ENCODE measurements at places on chromosomes 11 and 22.
A peak's percentile ranks its signal among the peaks of the same experiment; 100 is the strongest.

DNA sequence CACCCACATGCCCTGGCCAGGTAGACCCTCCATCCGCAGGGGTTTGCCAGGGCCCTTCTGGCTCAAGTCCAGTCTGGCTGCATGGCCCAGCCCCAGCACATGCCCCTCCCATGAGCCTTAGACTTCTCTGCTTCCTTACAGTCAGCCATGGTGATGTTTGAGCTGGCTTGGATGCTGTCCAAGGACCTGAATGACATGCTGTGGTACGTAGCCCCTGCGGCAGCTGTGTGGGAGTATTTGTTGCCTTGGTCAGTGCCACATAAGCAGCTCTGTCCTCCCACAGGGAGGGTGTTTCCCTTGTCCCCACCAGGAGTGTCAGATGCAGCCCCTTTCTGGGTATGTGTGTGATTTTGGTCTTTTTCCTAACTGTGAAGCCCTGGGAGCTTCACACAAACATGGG, 17.5 kb downstream of the CDC45 start:
- DNase-seq: no peak
- H3K4me1 ChIP-seq: no peaks in the 10 kb centered on the region
- no peaks in the 10 kb centered on the region for H3K27me3 ChIP-seq

GRCh38 chr11:77467233-77467632, 6.7 kb downstream of the PAK1 start:
- H3K27me3 ChIP-seq: no peaks in the 10 kb centered on the region
- H3K4me1 ChIP-seq: peaks cover 49% of the 10 kb centered on the region
- H3K27ac ChIP-seq: peak overlapping the region; percentile 43
- DNase-seq: no peak
- peaks cover 5% of the 10 kb centered on the region for H3K36me3 ChIP-seq

GRCh38 chr22:17999851-18000250, 24.5 kb downstream of the MICAL3 start:
- H3K4me1 ChIP-seq: peaks cover 6% of the 10 kb centered on the region
- no peak for DNase-seq
- H3K27me3 ChIP-seq: no peaks in the 10 kb centered on the region
- no peaks in the 10 kb centered on the region for H3K36me3 ChIP-seq

GRCh38 chr11:79198898-79199250, 242.0 kb downstream of the TENM4 start:
- no peaks in the 10 kb centered on the region for H3K27me3 ChIP-seq
- no peak overlapping the region for H3K27ac ChIP-seq
- H3K4me1 ChIP-seq: no peaks in the 10 kb centered on the region
- DNase-seq: no peak

DNA sequence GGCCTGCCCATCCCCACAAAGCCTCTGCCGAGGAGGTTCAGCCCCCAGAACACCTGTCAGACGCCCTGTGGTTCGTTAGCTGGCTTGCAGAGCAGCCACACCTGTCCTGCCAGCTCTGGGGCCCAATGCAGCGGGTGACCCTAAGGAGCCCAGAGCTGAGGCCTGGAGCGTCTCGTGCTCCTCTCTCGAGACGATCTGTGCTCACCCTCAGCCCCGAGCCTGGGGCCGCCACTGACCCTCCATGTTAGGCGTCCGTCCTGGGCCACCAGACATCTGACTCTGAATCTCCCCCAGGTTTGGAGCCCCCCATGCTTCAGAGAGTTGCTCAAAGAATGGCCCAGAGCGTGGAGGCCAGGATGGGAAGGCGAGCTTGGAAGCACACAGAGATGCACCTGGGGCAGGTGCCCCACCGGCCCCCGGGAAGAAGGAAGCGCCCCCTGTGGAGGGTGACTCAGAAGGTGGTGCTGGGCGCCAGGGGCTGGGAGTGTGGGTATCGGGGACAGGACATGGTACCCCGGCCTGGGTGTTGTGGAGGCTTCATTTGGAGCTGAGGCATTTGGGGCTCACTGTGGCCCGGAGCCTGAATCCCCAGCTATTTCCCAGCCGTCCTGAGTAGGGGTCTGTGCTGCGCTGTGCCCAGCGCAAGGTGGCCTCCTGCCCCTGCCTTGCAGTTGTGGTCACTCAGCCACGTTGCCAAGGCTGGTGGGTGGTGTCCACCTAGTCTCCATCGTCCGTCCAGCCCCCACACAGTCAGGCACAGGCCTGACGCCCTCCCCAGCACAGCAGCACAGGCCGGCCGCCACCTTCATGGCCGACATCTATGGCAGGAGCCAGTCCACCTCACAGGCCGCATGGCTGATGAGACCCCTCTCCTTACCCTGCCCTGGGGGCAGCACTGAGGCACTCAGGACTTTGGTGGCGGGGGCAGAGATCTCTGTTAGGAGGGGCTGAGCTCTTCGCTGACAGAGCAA, 36.2 kb downstream of the SBF1 start:
- no peak overlapping the region for H3K4me3 ChIP-seq
- no peaks in the 10 kb centered on the region for H3K4me1 ChIP-seq
- H3K27ac ChIP-seq: no peak overlapping the region
- DNase-seq: no peak
- H3K36me3 ChIP-seq: peaks cover 5% of the 10 kb centered on the region

DNA sequence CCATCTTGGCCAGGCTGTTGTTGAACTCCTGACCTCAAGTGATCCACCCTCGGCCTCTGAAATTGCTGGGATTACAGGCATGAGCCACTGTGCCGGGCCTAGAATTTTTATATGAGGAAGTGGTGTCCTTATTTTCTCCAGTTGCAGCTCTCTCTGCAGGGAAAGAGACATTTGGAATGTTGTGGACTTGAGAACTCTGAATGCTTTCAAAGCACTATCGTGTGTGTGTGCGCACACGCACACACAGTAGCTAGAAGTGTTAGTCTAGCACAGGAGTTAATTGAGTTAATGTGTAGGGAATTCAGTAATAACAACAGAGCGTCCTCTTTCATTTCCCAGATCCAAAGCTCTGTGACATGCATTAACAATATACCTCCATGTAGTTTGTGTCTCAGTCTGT, 164.0 kb upstream of the RASSF10 start:
- DNase-seq: no peak
- no peak overlapping the region for H3K4me3 ChIP-seq
- H3K27ac ChIP-seq: peak overlapping the region; percentile 97
- H3K27me3 ChIP-seq: no peaks in the 10 kb centered on the region

DNA sequence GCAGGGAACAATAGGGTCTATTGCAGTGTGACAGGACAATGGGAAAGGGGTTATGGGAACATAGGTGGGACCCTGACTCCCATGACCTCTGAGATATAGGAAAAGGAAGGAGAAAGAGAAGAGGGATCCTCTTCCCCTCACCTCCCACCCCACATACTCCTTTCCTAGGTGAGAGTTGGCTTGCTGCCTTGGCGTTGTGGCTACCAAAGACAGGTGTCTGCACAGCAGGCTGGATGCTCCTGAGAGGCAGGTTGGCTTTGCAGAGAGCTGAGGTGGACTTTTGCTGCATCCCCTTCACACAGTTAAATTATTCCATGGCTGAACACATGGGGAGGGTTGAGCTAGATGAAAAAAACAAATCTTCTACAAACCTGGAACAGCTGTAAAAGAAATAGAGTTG, 80.7 kb downstream of the SYT9 start:
- no peaks in the 10 kb centered on the region for H3K36me3 ChIP-seq
- DNase-seq: no peak
- no peaks in the 10 kb centered on the region for H3K27me3 ChIP-seq

DNA sequence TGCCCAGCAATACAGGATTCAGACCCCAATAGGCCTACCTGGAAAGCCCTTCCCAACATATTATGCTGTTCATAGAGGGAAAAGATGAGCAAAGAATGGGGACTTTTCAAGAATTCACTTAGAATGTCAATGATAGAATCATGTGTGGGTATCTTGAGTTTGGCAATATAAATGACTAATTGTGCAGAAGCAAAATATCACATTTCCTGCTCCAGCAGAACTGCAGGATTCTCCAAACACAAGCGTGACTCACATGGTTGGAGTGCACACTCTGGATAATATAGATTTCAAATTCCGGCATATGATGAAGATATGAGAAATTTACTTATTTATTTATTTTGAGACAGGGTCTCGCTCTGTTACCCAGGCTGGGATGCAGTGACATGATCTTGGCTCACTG, 12.5 kb upstream of the APOL5 start:
- peaks cover 2% of the 10 kb centered on the region for H3K4me1 ChIP-seq
- no peak overlapping the region for H3K4me3 ChIP-seq
- no peak for DNase-seq
- peaks cover 4% of the 10 kb centered on the region for H3K27me3 ChIP-seq

- peak overlapping the region; percentile 7 for H3K4me3 ChIP-seq
- H3K27ac ChIP-seq: no peak overlapping the region
- peaks cover 63% of the 10 kb centered on the region for H3K27me3 ChIP-seq
- peaks cover 5% of the 10 kb centered on the region for H3K4me1 ChIP-seq
- no peaks in the 10 kb centered on the region for H3K36me3 ChIP-seq
- no peak for DNase-seq
Observed at GRCh38 chr11:9089636-9090035, 1.8 kb downstream of the SCUBE2 start.

- no peak overlapping the region for H3K4me3 ChIP-seq
- DNase-seq: no peak
- H3K36me3 ChIP-seq: peaks cover 5% of the 10 kb centered on the region
- no peaks in the 10 kb centered on the region for H3K4me1 ChIP-seq
- H3K27me3 ChIP-seq: no peaks in the 10 kb centered on the region
- H3K27ac ChIP-seq: no peak overlapping the region
Observed at GRCh38 chr22:38783095-38783615, 10.8 kb downstream of the DNAL4 start.

- H3K27me3 ChIP-seq: no peaks in the 10 kb centered on the region
- no peak overlapping the region for H3K4me3 ChIP-seq
- H3K27ac ChIP-seq: no peak overlapping the region
- DNase-seq: no peak
Observed at GRCh38 chr11:107427569-107428180, 29.9 kb downstream of the CWF19L2 start.

DNA sequence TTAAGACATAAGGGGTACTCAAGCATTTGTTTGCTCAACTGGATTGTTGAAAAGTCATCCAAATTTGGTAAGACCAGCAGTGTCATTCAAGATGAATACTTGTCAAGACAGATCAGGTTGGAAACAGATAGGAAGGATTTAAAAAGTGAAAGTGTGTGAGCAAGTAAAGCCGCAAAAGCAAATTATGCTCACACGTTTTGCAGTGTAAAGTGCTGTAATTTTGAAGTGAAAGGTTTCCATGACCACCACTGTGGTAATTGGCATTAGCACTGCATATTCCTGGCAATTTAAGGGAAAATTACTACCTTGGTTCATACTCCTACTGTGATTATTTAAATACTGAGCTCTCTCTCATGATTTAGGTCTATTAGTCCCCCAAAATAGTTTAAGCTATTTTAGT, 704.1 kb upstream of the CCDC179 start:
- H3K27me3 ChIP-seq: no peaks in the 10 kb centered on the region
- H3K27ac ChIP-seq: no peak overlapping the region
- no peaks in the 10 kb centered on the region for H3K36me3 ChIP-seq

DNA sequence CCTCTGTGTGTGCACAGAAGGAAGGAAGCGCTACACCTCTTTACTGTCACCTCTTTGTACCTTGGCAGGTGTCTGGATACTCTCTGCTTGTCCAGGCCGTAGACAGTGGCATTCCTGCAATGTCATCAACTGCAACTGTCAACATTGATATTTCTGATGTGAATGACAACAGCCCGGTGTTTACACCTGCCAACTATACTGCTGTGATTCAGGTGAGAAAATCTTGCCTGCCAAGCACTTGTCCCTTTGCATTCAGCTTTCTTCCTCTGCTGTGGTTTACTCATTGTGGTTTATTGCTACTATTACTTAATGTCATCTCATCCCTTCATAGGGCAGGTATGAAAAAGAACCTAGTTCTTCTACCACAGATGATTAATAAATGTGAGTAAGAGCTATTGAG, 131.9 kb upstream of the MTNR1B start:
- H3K27ac ChIP-seq: no peak overlapping the region
- no peak overlapping the region for H3K4me3 ChIP-seq
- H3K27me3 ChIP-seq: no peaks in the 10 kb centered on the region
- DNase-seq: no peak

GRCh38 chr11:34151166-34151565, 45.7 kb downstream of the NAT10 start:
- no peak overlapping the region for H3K4me3 ChIP-seq
- no peak overlapping the region for H3K27ac ChIP-seq
- H3K36me3 ChIP-seq: peaks cover 19% of the 10 kb centered on the region
- H3K27me3 ChIP-seq: no peaks in the 10 kb centered on the region

DNA sequence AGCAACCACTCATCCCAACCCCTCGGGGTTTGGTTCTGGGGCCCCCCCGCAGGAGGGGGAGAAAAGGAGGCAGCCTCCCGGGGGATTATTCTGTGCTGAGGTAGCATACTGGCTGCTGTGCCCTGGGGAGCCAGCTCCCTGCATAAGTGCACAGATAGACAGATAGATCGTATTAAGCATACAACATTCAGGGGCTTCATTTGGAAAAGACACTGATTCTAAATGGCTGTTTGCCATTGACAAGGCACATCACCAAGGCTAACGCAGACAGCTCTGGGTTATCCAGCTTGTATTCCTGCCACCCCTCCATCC, 547.9 kb downstream of the BUD13 start:
- H3K27ac ChIP-seq: no peak overlapping the region
- no peaks in the 10 kb centered on the region for H3K4me1 ChIP-seq
- no peak overlapping the region for H3K4me3 ChIP-seq
- no peaks in the 10 kb centered on the region for H3K36me3 ChIP-seq
- peaks cover 24% of the 10 kb centered on the region for H3K27me3 ChIP-seq

GRCh38 chr22:45638834-45639746, 32.5 kb upstream of the ATXN10 start:
- H3K4me1 ChIP-seq: no peaks in the 10 kb centered on the region
- no peak for DNase-seq
- H3K27ac ChIP-seq: peak overlapping the region; percentile 25
- no peak overlapping the region for H3K4me3 ChIP-seq

DNA sequence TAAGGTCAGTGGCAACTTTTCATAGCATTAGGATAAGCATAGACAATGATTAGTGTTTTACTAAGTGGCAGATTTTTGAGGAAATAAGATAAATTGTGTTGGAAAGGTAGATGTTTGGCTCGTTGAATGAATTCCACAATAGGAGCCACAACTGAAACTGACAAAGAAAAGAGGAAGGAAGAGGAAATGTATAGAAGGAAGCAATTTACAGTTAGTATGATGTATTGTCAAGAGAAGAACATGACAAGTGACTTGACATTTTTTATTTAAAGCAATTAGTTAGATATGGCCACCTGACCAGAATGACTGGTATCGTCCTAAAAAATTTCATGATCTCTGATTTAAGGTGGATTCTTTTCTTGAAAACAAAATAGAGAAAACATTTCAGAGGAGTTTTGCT, 3.1 kb upstream of the RAG2 start:
- no peaks in the 10 kb centered on the region for H3K36me3 ChIP-seq
- H3K27ac ChIP-seq: no peak overlapping the region
- H3K4me1 ChIP-seq: no peaks in the 10 kb centered on the region
- no peak for DNase-seq
- H3K4me3 ChIP-seq: no peak overlapping the region
- no peaks in the 10 kb centered on the region for H3K27me3 ChIP-seq

- peak; percentile 30 for DNase-seq
- no peaks in the 10 kb centered on the region for H3K36me3 ChIP-seq
- peaks cover 4% of the 10 kb centered on the region for H3K27me3 ChIP-seq
Observed at GRCh38 chr11:107999759-108000455, 8.8 kb upstream of the CUL5 start.

DNA sequence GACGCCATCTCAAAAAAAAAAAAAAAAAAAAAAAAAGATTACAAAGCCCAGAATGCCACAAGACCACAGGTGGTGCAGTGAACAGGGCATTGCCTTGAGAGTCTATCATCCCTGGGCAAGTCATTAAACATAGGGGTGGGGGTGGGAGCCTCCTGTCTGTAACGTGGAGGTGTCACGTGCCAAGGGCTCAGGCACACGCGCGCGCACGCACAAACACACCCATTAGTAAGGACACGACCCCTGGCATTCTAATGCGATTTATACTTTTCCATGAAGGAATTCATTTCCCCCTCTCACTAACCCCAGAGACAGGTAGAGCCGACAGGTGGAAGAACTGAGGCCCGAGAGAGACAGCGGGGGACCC, 5.8 kb upstream of the GCAT start:
- no peak for DNase-seq
- peaks cover 5% of the 10 kb centered on the region for H3K27me3 ChIP-seq
- H3K4me1 ChIP-seq: peaks cover 28% of the 10 kb centered on the region
